ENCODE measurements at places on chromosomes 1 and 21.

- no peak for DNase-seq
Measured at GRCh38 chr1:51344602-51345299, 14.4 kb upstream of the TTC39A start.

- no peak for DNase-seq
Measured at GRCh38 chr1:34511802-34512201, 243.0 kb upstream of the GJB5 start.

DNA sequence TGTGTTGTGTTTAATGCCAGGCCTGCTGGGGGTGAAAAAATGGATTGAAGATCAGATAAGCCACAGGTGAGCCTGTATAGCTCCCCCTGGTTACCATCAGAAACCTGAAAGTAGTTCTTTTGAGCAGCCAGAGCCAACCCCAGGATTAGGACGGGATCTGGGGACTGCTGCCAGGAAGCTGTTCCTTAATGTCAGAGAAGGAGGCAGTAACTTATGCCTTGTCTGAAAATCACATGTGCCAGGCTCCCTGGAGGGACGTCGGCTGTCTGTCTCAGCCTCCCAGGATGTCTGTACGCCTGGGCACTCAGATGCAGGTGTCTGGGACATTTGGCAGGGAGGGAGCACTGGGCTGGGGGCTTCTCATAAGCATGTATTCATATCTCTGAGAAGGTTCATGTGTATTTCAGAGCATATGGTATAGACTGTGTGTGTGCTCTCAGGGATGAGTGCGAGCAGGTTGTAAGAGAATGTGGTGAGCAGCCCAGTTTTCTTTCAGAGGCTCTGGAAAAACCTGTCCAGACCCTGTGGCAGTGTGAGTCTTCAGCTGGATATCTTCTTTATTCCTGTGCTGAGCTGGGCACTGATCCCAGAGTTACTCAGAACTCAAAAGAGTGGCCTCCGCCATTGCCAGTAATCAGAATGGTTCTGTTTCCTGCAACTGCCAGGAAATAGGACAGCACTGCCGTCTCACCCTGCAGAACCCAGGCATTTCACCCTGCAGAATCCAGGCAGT, 2.8 kb downstream of the FAM43B start:
- no peak for DNase-seq

DNA sequence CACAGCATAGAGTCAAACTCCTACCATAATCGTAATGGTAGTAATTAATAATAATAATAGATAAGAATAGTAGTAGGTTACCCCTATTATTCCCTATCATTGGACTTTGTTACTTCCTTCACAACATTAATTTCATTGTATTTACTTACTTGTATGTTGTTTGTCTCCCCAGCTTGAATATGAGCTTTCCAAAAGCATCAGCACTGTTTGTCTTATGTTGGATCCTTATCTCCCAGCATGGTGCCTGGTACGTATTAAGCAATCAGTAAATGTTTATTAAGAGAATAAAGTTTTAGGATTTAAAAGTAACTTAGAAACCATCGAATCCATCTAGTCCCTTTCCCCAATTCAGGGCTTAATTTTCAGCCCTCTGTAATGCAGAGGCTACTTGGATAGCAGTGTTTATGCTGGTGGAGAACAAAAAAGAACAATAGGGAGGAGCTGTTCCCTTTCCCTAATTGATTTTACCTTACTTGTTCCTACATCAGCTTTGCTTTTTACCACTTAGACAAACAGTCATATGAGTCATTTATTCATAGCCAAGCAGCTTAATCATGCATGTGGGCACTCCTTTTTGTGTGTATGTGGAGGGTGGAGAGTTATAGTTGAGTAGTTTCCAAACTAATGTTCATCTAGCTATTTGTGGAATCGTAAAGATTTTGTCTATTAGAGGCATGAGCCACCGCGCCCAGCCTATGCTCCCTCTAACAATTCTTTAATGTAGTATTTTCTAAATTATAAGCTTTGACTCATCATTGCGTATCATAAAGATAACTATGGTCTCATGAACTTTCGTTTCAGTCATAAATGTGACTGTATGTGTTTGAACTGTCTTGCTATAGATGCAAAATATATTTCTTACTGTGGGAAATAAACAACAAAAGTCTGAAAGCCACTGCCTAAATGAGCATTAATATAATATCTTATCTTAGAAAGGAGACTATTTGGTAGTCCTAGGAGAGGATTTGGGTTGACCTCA, 20.9 kb upstream of the DR1 start:
- DNase-seq = peak; percentile 59

GRCh38 chr1:40383488-40384412, 10.2 kb downstream of the SMAP2 start:
- DNase-seq = peak; percentile 63

GRCh38 chr1:229148041-229148671, 122.8 kb upstream of the RAB4A start:
- no peak for DNase-seq

DNA sequence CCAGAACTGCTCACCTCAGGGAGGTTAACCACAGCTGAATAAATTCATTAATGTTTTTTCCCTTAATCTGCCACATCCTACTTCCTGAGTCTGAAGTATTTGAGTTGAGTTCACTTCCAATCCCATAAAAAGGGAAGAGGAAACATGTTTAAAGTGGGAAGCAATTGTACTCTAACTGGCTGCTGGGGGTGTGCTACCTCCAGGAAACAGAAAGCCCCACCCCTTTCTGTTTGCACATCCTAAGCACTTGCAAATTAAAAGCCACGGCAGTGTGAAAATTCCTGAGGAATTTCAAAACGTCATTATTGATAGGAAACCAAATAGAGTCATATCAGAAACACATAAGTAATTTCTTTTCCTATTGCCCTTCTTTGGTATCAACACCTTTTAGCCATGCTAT, 307.0 kb upstream of the NR5A2 start:
- DNase-seq = no peak

GRCh38 chr1:85577419-85578320, 2.9 kb upstream of the CCN1 start:
- DNase-seq = peak; percentile 58

- no peak for DNase-seq
Measured at GRCh38 chr21:36430841-36431240, 45.6 kb downstream of the CHAF1B start.

GRCh38 chr21:33755354-33755753, 113.1 kb downstream of the ITSN1 start:
- no peak for DNase-seq

DNA sequence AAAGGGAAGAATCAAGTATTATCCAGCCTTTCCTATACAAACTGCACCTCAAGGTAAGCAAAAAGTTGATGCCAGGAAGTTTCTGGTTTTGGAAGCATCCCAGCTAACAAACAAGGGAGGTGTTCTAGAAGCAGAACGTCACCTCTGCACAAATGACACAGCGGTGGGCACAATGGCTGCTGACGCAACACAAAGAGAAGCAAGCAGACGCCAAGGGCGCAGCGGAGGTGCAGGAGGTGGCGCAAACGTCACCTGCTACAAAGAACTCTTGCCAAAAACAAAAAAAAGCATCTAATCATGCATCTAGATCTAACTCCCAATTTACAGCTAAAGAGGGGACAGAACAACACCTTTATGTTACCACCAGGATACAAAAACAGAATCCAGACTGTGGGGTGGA, 88.5 kb downstream of the NPHP4 start:
- no peak for DNase-seq

GRCh38 chr1:68819190-68819829, 322.4 kb upstream of the DEPDC1 start:
- DNase-seq = no peak

- no peak for DNase-seq
Measured at GRCh38 chr21:34080710-34081109, 7.3 kb downstream of the MRPS6 start.

GRCh38 chr1:40197656-40198055, 36.5 kb downstream of the RLF start:
- DNase-seq = no peak

DNA sequence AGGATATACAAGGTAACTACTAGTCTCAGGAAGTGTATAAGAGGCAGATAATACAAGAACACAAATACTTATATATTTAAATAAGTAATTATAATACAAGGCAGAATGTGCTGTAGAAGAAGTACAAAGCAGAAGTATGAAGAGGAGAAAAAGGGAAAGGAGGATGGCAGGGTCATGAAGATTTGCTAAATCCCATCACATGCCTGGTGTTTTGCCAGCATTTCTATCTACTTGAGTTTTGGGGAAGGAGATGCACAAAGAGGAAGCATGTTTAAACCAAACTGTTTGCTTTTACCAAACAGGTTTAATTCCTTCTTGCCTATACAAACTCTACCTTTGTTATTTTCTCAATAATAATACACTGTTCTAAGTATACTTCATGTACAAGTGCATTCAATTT, 60.9 kb upstream of the PODN start:
- DNase-seq = no peak

- no peak for DNase-seq
Measured at GRCh38 chr21:31634993-31635392, 24.5 kb upstream of the SOD1 start.

DNA sequence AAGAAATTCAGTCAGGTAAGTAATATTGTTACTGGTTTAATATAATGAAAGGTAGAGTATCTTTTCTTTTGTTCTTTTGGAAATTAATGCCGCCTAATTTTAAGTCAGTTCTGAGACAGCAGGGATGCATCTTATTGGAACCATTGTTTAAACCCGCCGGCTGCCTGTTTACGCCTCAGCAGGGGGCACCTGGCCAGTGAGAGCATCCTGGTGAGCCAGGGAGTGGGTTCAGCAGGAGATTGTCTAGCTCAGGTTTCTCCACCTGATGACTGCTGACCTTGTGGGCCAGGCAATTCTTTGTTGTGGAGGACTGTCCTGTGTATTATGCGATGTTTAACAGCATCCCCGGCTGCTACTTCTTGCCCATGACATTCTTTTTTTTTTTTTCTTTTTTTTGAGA, 30.2 kb downstream of the CHAF1B start:
- no peak for DNase-seq

DNA sequence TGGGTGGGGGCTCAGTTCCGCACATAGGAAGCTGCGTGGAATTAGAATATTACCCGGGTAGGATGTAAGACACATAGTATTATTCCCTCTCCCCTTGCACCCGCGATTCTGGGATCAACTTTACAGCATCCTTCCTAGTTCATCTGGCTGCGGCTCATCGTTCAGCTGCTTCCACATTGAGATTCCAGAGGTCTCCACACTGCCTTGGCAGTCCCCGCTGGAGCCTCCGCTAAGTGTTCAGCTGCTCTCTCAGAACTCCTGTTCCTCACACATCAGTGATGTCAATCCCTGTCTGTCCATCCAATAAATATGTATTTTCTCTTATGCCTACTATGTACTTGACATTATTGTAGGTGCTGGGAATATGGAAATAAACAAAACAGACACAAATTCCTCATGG, 135.6 kb upstream of the SYT6 start:
- DNase-seq = no peak

GRCh38 chr21:36532769-36533467, 53.0 kb upstream of the CLDN14 start:
- no peak for DNase-seq

DNA sequence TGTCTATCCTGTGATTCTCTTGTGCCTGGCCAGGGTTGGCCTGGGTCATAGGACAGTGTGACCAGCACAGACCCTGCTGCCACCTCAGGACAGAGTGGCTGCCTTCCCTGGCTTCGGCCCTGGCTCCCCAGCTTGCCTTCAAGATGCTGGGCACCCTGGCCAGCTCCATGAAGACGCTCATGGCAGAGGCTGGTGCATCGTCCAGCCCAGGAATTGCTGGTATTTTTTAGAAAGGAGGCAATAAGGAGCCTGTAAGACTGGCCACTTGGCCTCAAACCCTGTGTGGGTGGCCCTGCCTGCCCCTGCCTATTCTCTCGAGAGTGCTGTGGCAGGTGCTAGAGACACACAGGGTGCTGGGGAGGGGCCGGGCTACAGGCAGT, 70.4 kb upstream of the ACTRT2 start:
- DNase-seq = no peak

DNA sequence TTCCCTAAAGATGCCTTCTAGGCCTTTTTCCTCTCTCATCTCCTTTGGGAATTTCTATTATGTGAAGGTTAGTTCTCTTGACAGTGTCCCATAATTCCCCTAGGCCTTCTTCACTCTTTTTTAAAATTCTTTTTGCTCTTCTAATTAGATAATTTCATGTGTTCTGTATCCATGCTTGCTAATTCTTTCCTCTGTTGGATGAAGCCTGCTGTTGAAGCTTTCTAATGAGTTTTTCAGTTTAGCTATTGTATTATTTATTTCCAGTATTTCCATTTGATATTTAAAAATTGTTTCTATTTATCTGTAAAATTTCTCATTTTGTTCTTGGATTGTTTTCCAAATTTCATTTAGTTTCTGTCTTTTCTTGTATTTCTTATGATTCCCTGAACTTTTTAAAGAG, 28.5 kb upstream of the FAM163A start:
- DNase-seq = no peak

GRCh38 chr1:166136699-166137401, 30.0 kb downstream of the FAM78B start:
- no peak for DNase-seq

DNA sequence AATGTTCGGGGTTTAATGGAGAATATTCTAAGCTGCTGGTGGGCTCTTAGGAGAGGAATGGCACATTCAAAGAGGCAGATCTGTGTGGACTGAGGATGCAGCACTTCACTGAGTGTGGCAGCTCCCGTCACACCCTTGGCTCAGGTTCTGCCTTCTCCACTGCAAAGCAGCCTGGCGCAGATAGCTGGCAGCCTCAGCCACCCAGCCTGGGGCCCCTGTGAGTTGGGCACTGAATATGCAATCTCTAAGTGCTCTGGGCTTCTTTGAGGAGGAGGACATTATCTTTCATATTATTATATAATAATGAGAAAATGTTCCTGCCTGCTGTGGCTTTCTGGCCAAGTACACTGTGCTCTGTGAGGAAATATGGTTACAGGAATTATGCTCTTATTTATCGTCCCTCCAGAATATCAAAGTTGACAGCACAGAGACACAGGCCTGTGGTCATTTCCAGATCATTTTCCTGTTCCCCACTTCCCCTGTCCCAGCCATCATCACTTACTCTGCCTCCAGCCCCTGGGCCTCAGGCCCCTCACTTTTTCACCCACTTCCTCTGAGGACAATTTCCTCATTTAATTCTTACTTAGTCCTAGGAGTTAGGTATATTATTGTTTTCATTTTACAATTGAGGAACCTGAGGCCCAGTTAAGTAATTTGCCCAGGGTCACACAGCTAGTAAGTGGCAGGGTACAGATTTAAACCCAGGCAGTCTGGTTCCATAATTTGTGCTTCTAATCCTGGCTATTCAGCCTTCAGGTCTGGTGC, 53.6 kb downstream of the MAB21L3 start:
- DNase-seq = no peak

GRCh38 chr1:159250638-159251216, 46.1 kb downstream of the ACKR1 start:
- no peak for DNase-seq

- no peak for DNase-seq
Measured at GRCh38 chr1:222791006-222791710, 23.7 kb upstream of the DISP1 start.

- no peak for DNase-seq
Measured at GRCh38 chr1:3038113-3038551, 16.9 kb downstream of the ACTRT2 start.

- DNase-seq = no peak
Measured at GRCh38 chr1:21090463-21090862, 86.2 kb downstream of the EIF4G3 start.

- no peak for DNase-seq
Measured at GRCh38 chr1:160576884-160577283, 2.4 kb downstream of the CD84 start.
